ENCODE measurements at places on chromosomes 4 and X.

- DNase-seq: no peak
Measured at GRCh38 chrX:108223585-108223984, 132.0 kb downstream of the ATG4A start.

DNA sequence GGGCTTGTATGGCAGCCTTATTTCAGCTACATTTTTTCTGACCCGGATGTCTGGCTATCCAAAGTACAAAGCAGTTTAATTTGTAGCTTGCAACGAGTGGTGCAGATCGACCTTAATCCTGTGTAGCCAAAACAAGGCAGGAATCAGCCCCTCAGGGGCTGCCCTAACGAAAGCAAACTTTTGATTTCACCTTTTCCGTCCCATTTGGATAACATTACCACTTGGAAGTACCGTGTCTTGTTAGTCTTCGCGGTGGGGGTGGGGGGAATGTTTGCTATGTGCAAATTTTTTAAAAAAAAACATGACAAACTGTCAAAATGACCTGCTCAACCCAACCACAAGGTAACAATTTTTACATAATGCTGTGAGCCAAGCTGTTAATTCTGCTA is 766 bp upstream of the DNAJB14 start:
- DNase-seq: no peak

- no peak for DNase-seq
Measured at GRCh38 chr4:141037446-141037845, 95.8 kb downstream of the RNF150 start.

DNA sequence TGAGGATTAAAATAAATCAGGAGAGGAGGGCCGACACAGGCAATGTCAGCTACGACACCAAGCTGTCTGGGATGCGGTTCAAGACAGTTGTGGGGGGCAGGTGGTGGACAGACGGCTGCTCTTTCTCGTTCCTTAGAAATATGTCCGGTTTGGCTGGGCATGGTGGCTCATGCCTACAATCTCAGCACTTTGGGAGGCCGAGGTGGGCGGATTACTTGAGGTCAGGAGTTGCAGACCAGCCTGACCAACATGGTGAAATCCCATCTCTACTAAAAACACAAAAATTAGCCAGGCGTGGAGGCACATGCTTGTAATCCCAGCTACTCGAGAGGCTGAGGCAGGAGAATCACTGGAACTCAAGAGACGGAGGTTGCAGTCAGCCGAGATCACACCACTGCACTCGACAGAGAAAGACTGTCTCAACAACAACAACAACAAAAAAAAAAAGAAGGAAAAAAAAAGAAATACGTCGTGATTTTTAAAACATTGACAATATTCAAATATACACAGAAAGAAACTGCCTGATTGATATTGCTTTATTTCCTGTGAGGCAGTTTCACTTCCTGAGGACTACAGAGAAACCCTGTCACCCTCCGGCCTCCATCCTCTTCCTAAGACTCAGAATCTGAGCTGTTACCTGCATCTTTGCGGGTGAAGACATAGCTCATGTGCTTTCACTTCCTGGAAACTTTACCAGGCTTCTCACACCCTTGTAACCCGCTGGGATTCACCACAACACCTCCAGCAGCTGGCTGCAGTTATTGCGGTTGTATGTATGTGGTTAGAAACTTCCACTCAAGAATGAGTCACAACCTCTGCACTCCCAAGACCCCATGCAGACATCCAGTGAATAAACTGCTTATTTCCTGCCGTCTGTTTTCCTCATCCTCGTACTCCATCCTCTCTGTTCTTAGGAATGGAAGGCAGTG is 63.8 kb upstream of the STS start:
- peak; percentile 81 for DNase-seq

GRCh38 chrX:16825264-16826035 is 39.2 kb downstream of the TXLNG start:
- DNase-seq: no peak

GRCh38 chr4:47733302-47734175 is 104.3 kb downstream of the CORIN start:
- no peak for DNase-seq

GRCh38 chr4:74517996-74518395 is 73.1 kb downstream of the AREG start:
- DNase-seq: no peak

DNA sequence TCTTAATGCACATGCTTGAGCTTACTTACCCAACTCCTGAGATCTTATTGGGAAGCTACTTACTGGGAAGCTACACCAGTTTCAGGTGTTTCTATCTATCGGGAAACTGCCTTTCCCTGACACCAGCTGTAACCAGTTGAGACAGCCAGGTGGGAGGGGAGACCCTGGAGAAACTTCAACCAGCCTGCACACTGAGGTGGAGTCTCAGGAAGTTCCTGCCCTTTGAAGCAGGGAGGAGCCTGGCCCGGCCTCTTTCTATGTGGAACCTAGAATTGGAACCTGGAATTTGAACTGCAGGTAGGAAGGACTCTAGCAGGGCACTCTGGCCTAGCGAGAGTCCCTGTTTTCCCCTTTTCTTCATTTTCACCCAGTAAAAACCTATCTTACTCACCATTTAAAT is 425.8 kb upstream of the PABPC4L start:
- DNase-seq: no peak

- DNase-seq: peak; percentile 13
Measured at GRCh38 chr4:164731827-164732474, 22.0 kb upstream of the SMIM31 start.
